H9 (cell line): ENCODE measurements at places on chromosomes 1 and 21. TPM values are rescaled to one million over a fixed set of nuclear protein-coding genes. Genes with fewer than 3 reads are reported as not detected.

DNA sequence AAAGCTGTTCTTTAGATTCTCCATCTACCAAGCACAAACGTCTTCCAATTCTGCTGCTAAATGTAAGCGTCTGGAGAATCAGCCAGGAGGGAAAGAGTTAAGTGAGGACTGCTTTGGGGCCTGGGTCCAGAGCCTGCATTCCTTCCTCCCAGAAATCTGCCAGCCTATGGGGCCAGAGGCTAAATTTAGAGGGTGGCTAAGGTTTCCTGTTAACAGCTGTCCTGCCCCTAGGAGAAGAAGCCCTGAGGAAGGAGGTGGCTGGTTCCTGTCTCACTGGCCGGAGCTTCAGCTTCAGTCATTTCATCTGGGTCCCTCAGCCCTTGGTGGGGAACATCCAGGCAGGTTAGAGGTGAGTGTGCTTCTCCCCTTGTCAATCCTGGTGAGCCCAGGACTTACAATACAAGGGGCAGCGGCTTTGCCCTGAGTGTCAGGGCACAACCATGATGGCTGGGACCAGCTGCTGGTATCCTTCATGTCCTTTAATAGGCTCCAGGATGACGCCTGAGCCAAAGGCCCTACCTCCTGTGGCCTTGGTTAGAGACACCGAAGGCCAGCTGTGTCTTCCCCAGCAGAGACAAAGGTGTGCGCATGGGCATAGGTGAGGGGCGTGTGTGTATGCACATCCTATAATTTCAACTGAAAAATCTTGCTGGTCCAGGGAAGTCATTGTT, at the start of gene STYXL2:
STYXL2 (plus strand) TSS at position 230 of the 671 bp plus-strand sequence. CDS start 775 bp downstream, outside the sequence.
- H3K27ac ChIP-seq: no peak within 1 kb of the TSS
- H3K4me1 ChIP-seq: no peaks in the 10 kb centered on the region
- H3K36me3 ChIP-seq: no peaks in the 10 kb centered on the region
- DNase-seq: no peak

- H3K4me3 ChIP-seq: no peak overlapping the region
- no peaks in the 10 kb centered on the region for H3K27me3 ChIP-seq
- no peaks in the 10 kb centered on the region for H3K36me3 ChIP-seq
- no peaks in the 10 kb centered on the region for H3K4me1 ChIP-seq
- no peak for DNase-seq
- no peak overlapping the region for H3K27ac ChIP-seq
These were observed 4.7 kb upstream of the ECE1 start for GRCh38 chr1:21295002-21295401.

DNA sequence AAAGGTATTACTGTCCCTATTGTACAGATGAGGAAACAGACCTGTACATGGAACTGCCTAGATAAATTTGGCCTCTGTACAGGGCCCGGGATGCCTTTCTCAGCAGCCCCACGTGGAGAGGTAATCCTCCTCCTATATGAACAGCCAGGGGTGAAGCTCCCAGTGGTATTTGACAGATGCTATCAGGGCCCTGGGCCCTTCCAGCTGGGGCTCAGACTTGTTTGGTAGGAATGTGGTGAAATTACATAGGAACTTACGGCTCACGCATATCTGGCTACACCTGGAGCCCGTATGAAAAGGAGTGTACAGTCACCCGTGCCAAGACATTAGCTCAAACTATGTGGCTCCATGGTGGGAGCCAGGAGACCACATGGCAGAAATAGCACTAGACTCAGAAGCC, 24.8 kb upstream of the TCEA3 start:
- no peaks in the 10 kb centered on the region for H3K4me1 ChIP-seq
- no peak overlapping the region for H3K4me3 ChIP-seq
- H3K27me3 ChIP-seq: no peaks in the 10 kb centered on the region
- DNase-seq: no peak
- no peak overlapping the region for H3K27ac ChIP-seq

- no peak overlapping the region for H3K27ac ChIP-seq
- no peak overlapping the region for H3K4me3 ChIP-seq
- DNase-seq: no peak
- no peaks in the 10 kb centered on the region; the same call in 1 of the 2 replicates for H3K27me3 ChIP-seq
- peaks cover 6% of the 10 kb centered on the region; the same call in 1 of the 2 replicates for H3K4me1 ChIP-seq
- no peaks in the 10 kb centered on the region for H3K36me3 ChIP-seq
These were observed 38.1 kb downstream of the HSD3B2 start for GRCh38 chr1:119453021-119453420.

GRCh38 chr1:167695147-167695546, 26.6 kb upstream of the MPZL1 start:
- H3K27me3 ChIP-seq: no peaks in the 10 kb centered on the region
- H3K4me1 ChIP-seq: no peaks in the 10 kb centered on the region
- H3K27ac ChIP-seq: no peak overlapping the region
- no peaks in the 10 kb centered on the region for H3K36me3 ChIP-seq
- DNase-seq: no peak

- H3K4me1 ChIP-seq: no peaks in the 10 kb centered on the region; the same call in 1 of the 2 replicates
- H3K36me3 ChIP-seq: peaks cover 22% of the 10 kb centered on the region
- H3K27me3 ChIP-seq: no peaks in the 10 kb centered on the region
- no peak overlapping the region for H3K27ac ChIP-seq
- no peak overlapping the region for H3K4me3 ChIP-seq
These were observed 57.5 kb upstream of the GUCA2A start for GRCh38 chr1:42221952-42222606.

DNA sequence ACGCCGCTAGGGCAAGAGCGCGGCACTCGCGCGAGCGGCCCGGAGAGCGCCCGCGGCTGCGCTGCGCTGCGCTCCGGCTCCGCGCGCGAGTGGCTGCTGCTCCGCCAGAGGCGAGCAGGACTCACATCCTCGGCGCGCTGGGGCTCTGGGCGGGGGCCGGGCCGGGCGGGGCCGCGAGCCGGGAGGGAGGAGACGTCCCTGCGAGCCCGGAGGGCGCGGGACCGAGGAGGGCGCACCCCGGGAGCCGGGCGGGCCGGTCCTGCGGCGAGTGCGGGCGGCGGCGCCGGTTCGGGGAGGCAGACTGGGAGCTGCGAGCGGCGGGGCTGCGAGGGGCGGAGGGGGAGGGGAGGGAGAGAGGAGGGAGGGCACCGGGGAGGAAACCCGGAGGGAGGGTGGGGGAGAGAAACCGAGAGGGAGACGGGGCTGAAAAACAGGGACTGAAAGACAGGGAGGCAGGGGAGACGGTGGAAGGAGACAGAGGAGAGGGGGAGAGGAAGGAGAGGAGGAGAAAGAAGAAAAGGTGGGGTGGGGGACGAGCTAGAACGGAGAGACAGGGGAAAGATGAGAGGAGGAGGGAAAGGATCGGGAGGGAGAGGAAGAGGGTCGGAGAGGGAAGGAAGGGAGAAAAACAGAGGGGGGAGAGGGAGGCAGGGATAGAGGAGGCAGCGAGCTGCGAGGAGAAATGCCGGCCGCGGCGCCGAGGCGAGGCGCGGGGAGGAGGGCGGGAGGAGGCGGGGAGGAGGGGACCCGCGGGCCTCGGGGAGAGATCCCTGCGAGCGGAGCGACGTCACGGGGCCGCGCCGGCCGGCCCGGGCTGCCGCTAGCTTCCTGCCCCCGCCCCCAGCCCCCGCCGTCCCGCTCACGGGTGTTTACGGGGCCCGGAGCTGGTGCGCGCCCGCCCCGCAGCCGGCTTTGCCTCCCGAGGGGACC, at the start of gene CAMK2N1:
CAMK2N1 (minus strand) TSS at position 684 of the 930 bp plus-strand sequence. CDS start 831 bp downstream, outside the sequence.
- H3K4me3 ChIP-seq: peak within 1 kb of the TSS; percentile 75
- peak; percentile 64 for DNase-seq
- H3K4me1 ChIP-seq: peaks cover 9% of the 10 kb centered on the region; the same call in 1 of the 2 replicates
- H3K27ac ChIP-seq: no peak within 1 kb of the TSS
- H3K27me3 ChIP-seq: peaks cover 31% of the 10 kb centered on the region; the same call in 1 of the 2 replicates

GRCh38 chr1:153119491-153119971, 6.2 kb upstream of the SPRR2F start:
- DNase-seq: no peak
- no peaks in the 10 kb centered on the region for H3K27me3 ChIP-seq
- H3K36me3 ChIP-seq: peaks cover 11% of the 10 kb centered on the region

DNA sequence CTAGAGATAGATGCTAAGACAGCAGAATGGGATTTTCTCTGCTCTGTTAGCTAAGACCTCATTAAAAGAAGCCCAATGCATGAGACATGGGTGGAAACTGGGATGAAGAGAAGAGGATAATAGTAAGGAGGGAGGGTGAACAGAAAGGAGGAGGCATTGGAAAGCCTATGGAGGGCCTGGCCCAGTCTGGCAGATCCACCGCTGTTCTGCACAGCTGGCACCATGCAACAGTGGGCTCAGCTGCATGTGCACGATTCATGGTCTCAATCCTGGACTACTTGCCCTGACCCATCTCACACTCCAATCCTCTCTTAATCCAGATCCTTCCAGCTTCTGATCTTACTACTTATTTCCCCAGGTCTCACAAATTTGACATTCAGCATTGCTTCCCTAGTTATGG, 2.2 kb downstream of the PHC2 start:
- no peak for DNase-seq
- H3K4me1 ChIP-seq: peaks cover 4% of the 10 kb centered on the region; the same call in 1 of the 2 replicates
- H3K27ac ChIP-seq: no peak overlapping the region
- H3K27me3 ChIP-seq: peaks cover 7% of the 10 kb centered on the region; the same call in 1 of the 2 replicates
- H3K36me3 ChIP-seq: no peaks in the 10 kb centered on the region

- H3K27me3 ChIP-seq: no peaks in the 10 kb centered on the region
- no peak overlapping the region for H3K4me3 ChIP-seq
- no peaks in the 10 kb centered on the region for H3K4me1 ChIP-seq
These were observed 82.0 kb downstream of the NPHP4 start for GRCh38 chr1:5910276-5910620.

- no peak overlapping the region for H3K27ac ChIP-seq
- H3K4me1 ChIP-seq: no peaks in the 10 kb centered on the region
These were observed 30.4 kb downstream of the NGF start for GRCh38 chr1:115307661-115308060.

- H3K27me3 ChIP-seq: no peaks in the 10 kb centered on the region
- H3K27ac ChIP-seq: no peak overlapping the region
- H3K4me1 ChIP-seq: no peaks in the 10 kb centered on the region
These were observed 116.1 kb downstream of the UCHL5 start for GRCh38 chr1:192943108-192943507.

DNA sequence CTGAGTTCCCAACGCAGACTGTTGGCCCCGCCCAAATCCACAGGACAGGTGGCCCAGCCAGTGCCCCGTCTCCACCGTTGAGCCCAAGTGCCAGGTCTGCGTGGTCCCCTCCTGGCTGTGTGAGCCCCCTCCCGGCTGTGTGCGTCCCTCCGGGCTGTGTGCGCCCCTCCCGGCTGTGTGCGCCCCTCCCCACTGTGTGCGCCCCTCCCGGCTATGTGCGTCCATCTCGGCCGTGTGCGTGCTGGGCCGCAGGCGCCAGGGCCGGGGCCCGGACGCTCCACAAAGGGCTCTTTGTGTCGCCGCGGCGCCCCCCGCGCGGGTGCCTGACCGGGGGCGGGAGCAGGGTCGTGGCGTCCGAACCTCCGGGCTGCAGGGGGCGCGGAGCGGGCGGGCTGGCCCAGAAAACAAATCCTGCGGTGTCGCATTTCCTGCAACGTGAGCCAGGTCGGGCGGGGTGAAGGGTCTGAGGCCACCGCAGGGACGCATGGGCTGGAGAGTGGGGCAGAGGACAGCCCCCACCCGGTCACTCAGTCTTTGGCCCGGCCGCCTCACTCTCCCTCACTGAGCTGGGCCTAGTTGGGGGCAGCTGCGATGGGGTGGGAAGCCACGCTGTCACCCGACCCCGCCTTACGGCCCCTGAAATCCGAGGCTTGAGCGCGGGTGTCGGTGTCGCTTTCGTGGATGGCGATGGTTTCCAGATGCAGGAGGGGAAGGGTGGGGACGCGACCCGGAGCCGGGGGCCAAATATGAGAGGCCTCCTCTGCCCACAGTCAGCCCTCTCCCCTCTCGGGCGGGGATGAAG, 18.8 kb downstream of the TNFRSF25 start:
- no peaks in the 10 kb centered on the region for H3K36me3 ChIP-seq
- DNase-seq: peak; percentile 83
- H3K27me3 ChIP-seq: no peaks in the 10 kb centered on the region
- H3K4me3 ChIP-seq: peak overlapping the region; percentile 69

DNA sequence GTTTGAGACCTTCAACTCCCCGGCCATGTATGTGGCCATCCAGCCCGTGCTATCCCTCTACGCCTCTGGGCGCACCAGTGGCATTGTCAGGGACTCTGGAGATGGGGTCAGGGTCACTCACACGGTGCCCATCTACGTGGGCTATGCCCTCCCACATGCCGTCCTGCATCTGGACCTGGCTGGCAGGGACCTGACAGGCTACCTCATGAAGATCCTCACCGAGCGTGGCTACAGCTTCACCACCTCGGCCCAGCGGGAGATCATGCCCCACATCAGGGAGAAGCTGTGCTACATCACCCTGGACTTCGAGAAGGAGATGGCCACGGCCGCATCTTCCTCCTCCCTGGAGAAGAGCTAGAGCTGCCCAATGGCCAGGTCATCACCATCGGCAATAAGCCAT, 36.5 kb upstream of the ZP4 start:
- no peaks in the 10 kb centered on the region for H3K27me3 ChIP-seq
- no peak for DNase-seq
- H3K4me3 ChIP-seq: no peak overlapping the region
- H3K27ac ChIP-seq: no peak overlapping the region

GRCh38 chr1:66388913-66389312, 145.0 kb upstream of the SGIP1 start:
- H3K4me3 ChIP-seq: no peak overlapping the region
- H3K36me3 ChIP-seq: peaks cover 17% of the 10 kb centered on the region
- H3K27me3 ChIP-seq: no peaks in the 10 kb centered on the region
- H3K27ac ChIP-seq: no peak overlapping the region

DNA sequence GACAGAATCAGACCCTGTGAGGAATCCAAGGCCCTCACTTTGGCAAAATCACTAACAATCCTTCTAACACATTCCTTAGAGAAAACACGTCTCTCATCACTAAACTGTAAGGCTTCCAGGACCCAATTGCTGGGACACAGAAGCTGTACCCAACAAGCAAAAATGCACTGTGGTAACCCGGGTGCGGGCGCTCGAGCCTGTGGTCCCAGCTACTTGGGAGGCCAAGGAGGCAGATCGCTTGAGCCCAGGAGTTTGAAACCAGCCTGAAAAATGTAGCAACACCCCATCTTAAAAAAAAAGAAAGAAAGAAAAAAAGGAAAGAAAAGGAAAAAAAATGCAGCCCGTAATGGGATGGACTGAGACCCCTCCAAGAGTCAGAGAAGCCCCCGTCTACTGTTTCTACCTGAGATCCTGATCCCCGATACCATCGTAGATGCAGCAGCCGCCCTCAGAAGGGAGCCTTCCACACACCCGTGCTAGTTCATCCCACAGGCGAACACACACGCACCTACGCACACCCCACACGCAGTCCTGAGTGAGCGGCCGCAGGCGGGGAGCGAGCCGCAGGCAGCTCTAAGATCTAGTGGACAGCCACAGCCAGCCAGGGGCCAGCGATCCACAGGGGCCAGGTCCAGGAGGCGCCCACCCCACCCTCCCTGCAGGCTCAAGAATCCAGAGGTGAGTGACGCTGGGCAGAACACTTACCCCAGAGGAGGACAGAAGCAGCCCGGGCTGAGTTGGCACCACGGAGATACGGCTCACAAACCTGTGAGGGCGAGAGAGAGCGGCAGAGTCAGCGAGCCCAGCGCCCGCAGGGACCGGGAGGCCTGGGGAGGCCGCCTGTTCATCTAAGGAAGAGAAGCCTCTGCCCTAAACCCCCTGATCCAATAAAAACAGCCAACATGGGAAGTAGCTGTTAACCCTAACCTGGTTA, 20.1 kb downstream of the WDR4 start:
- H3K27me3 ChIP-seq: no peaks in the 10 kb centered on the region
- no peaks in the 10 kb centered on the region for H3K4me1 ChIP-seq
- no peak for DNase-seq
- peaks cover 85% of the 10 kb centered on the region for H3K36me3 ChIP-seq
- no peak overlapping the region for H3K27ac ChIP-seq

- no peak overlapping the region for H3K4me3 ChIP-seq
- H3K4me1 ChIP-seq: no peaks in the 10 kb centered on the region
- DNase-seq: no peak
These were observed 34.6 kb upstream of the DIP2A start for GRCh38 chr21:46424039-46424591.

Gene TMEM240
- total RNA-seq: 7.7 and 8.7 TPM in 2 replicates

Gene AMY1C
- not detected in 2 replicates for total RNA-seq

Gene THEM5
- total RNA-seq: not detected in 2 replicates

Gene ACTL8
- 0.26 TPM in 1 of 2 replicates, not detected in the other for total RNA-seq

Gene TMEM79
- total RNA-seq: 2.1 and 2.6 TPM in 2 replicates

Gene GRIK1
- not detected in 2 replicates for total RNA-seq

Gene RGS16
- 6.8 and 6.9 TPM in 2 replicates for total RNA-seq

Gene LRRIQ3
- 0.26 and 0.48 TPM in 2 replicates for total RNA-seq

Gene CCDC24
- 11.8 and 12.4 TPM in 2 replicates for total RNA-seq
